ENCODE measurements at places on chromosomes 12 and 14.

- DNase-seq, result no peak
Measured at GRCh38 chr12:60205500-60205899, 609.7 kb downstream of the SLC16A7 start.

GRCh38 chr14:59829469-59830337, 40.9 kb downstream of the RTN1 start:
- DNase-seq, result no peak

DNA sequence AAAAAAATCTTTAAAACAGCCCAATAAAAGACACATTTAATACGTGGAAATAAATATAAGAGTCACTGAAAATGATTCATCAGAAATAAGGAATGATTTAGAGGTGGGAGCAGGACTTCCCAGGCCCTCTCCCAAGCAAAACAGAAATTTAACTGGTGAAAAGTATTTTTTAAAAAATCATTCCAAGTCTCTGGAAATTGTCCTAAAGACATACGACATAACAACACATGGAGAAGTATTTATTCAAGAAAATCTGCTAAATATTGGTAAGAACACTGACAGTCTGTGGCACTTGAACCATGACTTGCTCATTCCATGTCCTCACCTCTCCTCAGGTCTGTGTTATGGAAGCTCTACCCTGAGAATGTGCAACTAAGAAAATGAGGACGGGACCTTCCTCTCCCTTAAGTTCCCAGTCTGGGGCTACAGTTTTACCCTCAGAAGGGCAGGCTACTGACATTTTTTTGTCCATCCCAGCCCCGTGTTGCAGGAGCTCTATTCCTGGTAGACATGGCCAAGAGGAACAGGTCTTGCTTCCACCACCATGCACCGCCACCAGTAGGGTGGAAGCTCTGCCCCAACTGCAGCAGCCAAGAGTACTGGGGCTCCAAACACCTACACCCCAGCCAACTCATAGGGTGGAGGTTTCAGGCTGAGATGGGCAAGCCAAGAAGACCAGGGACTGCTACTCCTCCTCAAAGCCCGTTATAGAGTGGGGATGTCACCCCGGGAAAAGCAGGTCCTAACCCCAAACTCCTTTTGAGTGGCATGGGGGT, 193.0 kb downstream of the CRADD start:
- DNase-seq, result no peak

DNA sequence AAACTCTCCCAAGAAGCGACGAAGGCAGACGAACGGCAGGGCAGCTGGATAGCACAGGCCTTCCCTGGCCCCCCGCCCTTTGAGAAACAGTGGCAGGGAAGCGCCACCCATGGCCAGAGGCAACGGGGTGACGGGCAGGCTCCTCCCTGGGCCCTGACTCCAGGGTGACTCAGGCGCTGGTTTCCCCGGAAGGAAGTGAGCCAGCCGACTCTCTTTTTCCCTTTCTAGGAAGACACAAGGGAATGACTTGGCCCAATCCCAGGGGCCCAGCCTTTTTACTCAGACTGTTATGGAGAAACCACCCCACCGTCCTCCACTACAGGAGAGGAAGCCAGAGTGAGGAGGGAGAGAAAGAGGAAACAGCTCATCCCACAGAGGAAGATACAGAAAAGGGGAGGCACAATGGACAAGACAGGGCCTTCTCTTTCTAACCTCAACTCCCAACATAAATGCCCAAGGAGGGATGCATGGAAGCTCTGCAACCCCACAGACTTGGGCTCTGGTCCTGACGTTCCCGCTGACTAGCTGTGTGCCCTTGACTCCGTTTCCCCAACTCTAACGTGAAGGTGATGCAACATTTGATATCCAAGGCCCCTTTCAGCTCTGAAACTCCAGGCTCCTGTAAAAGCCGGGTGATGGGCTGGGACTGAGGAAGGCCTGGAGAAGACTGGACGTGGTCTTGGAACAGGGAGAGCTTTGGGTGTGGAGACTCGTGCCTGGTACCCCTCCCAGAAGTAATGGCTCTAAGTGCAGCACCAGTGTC, 27.9 kb downstream of the ACTN1 start:
- DNase-seq, result no peak

DNA sequence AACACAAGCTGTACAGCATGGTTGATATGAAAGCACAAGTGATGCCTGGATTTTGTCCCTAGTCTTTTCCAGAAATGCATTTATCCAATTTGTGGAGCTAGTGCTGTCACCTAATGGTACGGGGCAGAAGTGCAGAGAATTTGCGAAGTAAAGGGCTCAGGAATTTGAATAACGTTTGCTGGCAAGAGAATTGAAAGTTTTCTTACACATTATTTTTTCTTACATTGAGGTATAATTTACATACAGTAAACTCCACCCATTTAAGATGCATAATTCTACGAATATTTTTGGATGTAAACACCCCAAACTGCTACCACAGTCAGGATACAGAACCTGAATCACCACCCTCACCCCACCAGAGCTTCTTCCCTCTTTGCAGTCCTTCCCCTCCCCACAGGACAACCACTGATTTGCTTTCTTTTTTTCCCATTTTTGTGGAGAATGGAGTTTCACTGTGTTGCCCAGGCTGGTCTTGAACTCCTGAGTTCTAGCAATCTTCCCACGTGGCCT, 3.5 kb downstream of the AICDA start:
- DNase-seq, result no peak

GRCh38 chr12:6212086-6212485, 11.9 kb downstream of the CD9 start:
- no peak for DNase-seq

- DNase-seq, result no peak
Measured at GRCh38 chr12:49609875-49610154, 4.4 kb upstream of the FAM186B start.

DNA sequence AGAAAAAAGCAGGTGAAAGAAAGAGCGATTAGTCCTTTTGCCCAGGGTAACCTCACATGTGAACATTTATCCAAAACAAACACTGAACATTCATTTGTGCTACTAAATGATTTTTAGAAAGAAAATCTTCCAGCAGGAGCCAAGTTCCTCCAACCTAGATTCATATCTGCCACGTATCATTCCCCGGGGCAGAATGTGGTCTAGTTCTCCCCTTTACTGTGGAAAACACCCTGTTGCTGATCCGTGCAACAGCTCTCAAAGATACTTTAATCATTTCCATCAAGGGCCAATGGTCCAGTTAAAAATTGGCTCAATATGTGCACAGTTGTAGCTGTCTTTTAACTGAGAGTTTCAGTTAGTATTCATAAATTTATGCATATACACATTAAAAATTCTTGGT, 479.1 kb downstream of the ATP23 start:
- no peak for DNase-seq

DNA sequence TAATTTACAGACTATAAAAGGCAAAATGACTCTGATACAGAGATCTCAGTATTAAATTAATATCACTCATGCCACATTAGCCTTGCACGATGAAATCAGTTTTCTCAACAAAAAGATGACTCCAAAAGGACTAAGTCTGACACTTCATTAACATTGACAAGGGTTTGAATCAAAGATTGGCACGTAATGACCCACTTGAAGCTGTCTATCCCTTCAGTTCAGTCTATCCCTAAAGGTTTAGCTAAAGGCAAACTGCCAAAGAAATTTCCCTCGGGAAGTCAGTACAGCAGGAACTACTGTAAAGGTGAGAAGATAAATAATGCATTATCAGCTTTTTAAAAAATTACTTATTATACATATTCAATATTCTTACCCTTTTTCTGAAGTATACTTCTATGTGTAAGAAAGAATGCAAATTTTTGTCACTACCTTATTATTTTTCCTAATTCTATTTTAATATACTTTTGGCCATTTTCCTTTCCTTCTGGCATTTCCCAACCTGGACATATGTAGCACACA, 127.1 kb downstream of the NELL2 start:
- no peak for DNase-seq

DNA sequence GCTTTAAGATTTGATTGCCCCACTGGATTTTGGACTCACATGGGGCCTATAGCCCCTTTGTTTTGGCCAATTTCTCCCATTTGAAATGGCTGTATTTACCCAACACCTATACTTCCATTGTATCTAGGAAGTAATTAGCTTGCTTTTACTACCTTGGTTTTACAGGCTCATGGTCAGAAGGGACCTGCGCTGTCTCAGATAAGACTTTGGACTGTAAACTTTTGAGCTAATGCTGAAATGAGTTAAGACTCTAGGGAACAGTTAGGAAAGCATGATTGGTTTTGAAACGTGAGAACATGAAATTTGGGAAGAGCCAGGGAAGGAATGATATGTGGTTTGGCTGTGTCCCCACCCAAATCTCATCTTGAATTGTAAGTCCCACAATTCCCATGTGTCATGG, 419.0 kb upstream of the TMPO start:
- no peak for DNase-seq

- DNase-seq, result no peak
Measured at GRCh38 chr12:68349921-68350606, 17.9 kb upstream of the MDM1 start.

- DNase-seq, result no peak
Measured at GRCh38 chr14:102541771-102542170, 32.2 kb upstream of the ANKRD9 start.

GRCh38 chr12:9710584-9711375, 22.1 kb downstream of the CLECL1 start:
- no peak for DNase-seq

DNA sequence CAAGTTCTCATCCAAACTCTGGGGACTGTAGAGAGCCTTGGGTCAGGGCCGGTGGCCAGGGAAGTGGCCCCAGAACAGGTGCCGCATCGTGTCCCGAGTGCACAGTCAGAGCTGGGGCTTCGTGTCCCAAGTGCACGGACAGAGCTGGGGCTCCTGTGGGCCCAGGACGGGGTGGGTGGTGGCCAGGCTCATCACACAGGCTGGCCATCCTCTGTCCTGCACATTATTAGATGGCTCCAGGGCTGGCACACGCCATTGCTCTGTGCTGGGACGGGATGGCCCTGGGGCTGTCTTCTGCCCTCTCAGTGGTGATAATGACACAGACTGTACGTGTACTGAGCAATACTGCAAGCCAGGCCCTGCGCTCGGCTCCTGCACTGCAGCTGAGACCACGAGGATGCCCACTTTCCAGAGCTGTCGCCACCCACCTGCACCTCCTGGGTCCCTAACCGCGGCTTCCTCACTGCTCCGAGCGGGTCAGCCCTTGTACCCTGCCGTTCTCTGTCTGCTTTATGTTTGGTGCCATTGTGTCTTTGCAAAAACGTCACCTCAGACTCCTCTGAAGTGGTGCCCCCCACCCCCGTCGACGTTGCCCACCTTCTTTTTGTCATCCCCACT, 1.9 kb downstream of the FBRSL1 start:
- no peak for DNase-seq

DNA sequence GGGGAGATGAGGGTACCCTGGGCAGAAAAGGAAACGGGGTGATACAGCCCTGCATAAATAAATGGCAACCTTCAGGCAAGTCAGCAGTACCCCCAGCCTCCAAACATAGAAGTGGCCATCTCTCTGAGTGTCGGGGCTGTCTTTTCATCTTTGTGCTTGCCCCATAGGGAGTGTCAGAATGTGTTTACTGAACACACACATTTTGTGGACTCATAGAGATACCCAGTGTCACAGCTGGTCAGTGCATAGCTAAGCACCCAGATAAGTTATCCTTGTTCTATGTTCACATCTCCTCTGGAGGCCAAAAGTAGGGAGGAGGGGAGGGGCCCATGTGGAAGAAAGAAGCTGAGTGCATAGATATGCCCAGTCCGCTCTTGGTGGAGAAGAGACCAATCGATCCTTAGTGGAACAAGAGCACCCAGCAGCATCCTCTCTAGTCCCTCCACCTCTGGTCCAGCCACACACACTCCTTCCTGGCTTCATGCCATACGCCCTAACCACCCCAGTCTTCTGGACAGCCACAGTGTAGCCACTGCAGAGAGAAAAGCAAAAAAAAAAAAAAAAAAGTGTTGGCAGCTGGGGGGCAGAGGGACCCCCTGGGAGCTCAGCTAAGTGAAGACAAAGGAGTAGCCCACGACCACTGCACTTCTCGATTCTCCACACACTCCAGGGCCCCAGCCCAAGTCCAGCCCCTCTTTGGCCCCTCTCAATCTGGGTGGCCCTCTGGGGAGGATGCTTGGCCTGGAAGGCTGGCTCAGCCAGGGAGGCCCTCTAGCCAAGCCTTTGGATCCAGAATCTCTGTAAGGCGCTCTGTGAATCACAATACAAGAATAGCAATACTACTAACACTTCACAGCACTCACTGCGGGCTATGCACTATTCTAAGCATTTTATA, 2.6 kb downstream of the ITGA7 start:
- DNase-seq, result no peak

GRCh38 chr14:75837151-75837787, 144.5 kb downstream of the TGFB3 start:
- DNase-seq, result no peak

DNA sequence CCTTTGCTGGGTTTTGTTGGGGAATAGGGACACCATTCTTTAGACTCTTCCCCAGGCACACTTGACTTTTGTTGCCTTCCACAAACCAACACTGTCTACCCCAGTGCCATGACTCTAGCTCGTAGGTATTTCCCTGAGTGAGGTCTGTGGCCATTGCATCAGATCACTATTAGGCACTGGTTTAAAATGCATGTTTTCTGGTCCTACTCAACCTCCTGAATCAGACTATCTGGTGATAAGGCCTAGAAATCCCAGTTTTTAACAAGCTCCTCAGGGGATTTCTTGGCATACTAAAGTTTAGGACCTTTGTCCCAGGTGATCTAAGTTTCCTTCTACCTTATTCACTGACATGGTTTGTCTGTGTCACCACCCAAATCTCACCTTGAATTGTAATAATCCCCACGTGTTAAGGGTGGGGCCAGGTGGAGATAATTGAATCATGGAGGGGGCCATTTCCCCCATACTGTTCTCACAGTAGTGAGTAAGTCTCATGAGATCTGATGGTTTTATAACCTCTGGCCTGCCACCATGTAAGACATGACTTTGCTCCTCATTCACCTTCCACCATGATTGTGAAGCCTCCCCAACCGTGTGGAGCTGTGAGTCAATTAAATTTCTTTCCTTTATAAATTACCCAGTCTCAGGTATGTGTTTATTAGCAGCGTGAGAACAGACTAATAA, 87.8 kb upstream of the PSMC1 start:
- DNase-seq, result no peak

GRCh38 chr12:6644257-6644596, 3.0 kb downstream of the ACRBP start:
- no peak for DNase-seq

DNA sequence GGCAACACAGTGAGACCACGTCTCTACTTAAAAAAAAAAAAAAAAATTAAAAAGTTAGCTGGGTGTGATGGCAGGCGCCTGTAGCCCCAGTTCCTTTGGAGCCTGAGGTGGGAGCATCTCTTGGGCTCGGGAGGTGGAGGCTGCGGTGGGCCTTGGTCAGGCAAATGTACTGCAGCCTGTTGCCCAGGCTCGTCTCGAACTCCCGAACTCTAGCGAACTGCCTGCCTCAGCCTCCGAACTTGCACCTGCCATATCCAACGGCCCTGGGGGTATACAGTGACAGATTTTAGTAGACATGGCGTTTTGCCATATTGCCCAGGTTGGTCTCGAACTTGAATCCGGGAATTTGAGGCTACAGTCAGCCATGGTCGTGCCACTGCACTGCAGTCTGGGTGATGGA, 195.4 kb downstream of the ALG10 start:
- DNase-seq, result no peak

GRCh38 chr14:31414190-31414833, 6.0 kb downstream of the HEATR5A start:
- DNase-seq, result no peak

- DNase-seq, result no peak
Measured at GRCh38 chr12:69512820-69513219, 42.6 kb downstream of the FRS2 start.

- DNase-seq, result no peak
Measured at GRCh38 chr12:32334371-32334777, 65.0 kb upstream of the FGD4 start.
